Activated T-helper 1 cell treated with anti-CD3 and anti-CD28 coated beads, Interleukin-12 subunit alpha, Interleukin-12 subunit beta, Interleukin-2, Interleukin-4 antibody, amounts not matched to agents 30 ng/mL and 10 ng/mL and 1 ng/mL, durations not matched to agents 14 hours and 24 hours and 36 hours (primary cell): ENCODE measurements at places on chromosomes 5 and 9. TPM values are rescaled to one million over a fixed set of nuclear protein-coding genes. Genes with fewer than 3 reads are reported as not detected.
A peak's percentile ranks its signal among the peaks of the same experiment; 100 is the strongest.

CIZ1 gene
- total RNA-seq, result 154 and 158 TPM in 2 replicates

PCAT7 gene
- total RNA-seq, result not detected in 2 replicates

JMY gene
- 5.5 and 5.9 TPM in 2 replicates for total RNA-seq

NDUFA8 gene
- 49.6 and 51.6 TPM in 2 replicates for total RNA-seq

FOXD4L4 gene
- 0.10 and 0.23 TPM in 2 replicates for total RNA-seq

HTR4 gene
- total RNA-seq, result not detected in 2 replicates

SIT1 gene
- total RNA-seq, result 86.6 and 90.5 TPM in 2 replicates

ECSCR gene
- 1.3 and 1.4 TPM in 2 replicates for total RNA-seq

PRDM9 gene
- not detected in 2 replicates for total RNA-seq

IFNA2 gene
- total RNA-seq, result not detected in 2 replicates

DOCK2 gene
- total RNA-seq, result 214 and 216 TPM in 2 replicates

INSYN2B gene
- total RNA-seq, result not detected in 2 replicates

CSF2 gene
- 1,648 and 1,678 TPM in 2 replicates for total RNA-seq

LHX6 gene
- 0.08 TPM in 1 of 2 replicates, not detected in the other for total RNA-seq

OR1J2 gene
- not detected in 2 replicates for total RNA-seq

TXNDC8 gene
- not detected in 2 replicates for total RNA-seq

DNA sequence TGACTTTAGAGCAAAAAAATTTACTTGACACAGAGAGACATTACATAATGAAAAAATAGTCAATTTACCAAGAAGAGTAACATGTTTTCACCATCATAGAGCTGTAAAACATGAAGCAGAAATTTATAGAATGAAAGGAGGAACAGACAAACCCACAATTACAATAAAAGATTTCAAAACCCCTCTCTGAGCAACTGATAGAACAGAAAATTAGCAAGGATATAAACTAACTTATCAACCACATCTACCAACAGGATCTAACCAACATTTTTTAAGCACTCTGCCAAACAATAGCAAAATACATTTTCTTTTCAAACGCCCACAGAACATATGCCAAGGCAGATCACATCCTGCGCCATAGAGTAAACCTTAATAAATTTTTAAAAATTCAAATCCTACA, 17.9 kb downstream of the SLCO4C1 start:
- DNase-seq, result no peak

DNA sequence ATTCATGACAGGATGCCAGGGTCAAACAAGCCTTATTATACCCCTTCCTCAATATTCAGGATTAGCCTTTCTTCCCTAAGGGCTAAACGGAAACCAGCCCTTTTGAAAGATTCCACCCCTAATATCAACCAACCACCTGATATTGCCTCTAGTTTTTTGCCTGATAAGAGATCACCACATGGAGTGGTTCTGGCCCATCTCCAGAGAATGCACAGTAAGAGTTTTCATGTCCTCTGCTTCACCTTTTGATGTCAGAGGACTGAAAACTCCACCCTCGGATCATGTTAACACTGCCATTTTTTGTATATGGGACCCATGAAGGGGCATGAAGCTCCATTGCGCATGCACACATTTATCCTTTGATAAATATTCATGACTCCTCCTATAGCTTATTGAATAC, 5.8 kb upstream of the LNPEP start:
- no peak for DNase-seq

GRCh38 chr5:6436715-6437331, 11.8 kb upstream of the UBE2QL1 start:
- DNase-seq, result no peak

DNA sequence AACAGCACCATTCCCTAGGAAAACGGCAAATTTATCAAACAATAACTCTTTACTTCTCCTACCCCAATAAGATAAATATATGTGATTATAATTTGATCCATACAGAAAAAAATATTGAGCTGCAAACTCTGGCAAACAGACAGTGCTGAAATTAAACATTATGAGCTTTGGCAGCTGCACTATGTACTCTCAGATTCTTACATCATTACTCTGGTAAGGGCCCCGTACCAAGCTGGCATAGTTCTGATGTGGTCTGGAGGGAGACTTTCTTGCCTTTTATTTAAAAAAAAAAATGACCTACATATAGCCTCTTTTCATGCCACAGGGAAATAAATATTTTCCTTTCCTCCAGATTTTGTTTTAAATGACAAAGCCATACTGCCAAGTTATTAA, 95.0 kb downstream of the NR6A1 start:
- no peak for DNase-seq

- DNase-seq, result no peak
Measured at GRCh38 chr5:53971551-53971950, 338.8 kb downstream of the ARL15 start.

GRCh38 chr5:161105525-161105924, 253.5 kb upstream of the ATP10B start:
- no peak for DNase-seq

- DNase-seq, result peak; percentile 18
Measured at GRCh38 chr5:75510836-75511434, 494 bp downstream of the CERT1 start.

- no peak for DNase-seq
Measured at GRCh38 chr9:87812375-87813118, 70.1 kb upstream of the SPATA31E1 start.

DNA sequence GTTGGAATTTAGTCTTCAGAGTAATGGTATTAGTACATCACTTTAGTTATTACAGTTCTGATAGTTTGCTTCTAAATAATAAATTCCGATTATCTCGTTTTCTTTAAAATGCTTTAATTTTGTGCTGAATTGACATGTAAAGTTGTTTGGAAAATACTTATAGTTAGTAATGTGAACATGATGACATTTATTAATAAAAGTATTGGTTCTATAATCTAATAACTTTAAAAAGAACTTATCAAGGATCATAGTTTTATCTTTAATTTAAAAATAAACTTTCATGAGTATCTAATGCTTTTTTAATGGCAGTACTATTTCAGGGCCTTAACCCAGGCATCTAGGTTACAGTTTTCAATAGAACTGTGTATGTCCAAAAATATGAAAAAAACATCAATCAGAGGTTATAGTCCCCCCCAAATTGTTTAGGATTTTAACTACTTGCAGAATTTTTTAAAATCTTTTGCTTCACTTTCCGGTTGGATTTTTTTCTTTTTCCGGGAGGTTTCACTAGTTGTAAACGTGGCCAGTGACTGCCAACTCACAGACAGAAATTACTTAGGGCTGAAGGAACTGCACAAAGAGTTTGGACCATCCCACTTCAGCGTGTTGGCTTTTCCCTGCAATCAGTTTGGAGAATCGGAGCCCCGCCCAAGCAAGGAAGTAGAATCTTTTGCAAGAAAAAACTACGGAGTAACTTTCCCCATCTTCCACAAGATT, 680 bp downstream of the GPX8 start:
- no peak for DNase-seq

DNA sequence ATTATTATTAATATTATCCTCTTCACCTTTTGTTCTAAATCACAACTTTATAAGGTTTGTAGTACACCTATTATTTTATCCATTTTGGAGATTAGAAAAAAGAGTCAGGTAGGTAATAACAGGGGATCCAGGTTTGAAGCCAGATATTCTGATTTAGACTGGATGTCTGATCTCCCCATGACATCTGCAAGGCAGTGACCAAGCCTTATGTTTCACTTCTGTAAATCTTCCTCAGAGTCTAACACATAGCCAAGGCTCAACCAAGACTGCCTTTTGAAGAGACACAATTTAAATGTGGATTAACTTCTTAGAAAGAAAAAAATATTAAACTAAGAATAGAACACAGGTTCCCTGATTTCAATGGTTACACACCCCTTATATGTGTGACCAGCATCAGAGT, 44.2 kb downstream of the CETN3 start:
- no peak for DNase-seq

- no peak for DNase-seq
Measured at GRCh38 chr9:17776735-17777134, 197.9 kb downstream of the SH3GL2 start.

DNA sequence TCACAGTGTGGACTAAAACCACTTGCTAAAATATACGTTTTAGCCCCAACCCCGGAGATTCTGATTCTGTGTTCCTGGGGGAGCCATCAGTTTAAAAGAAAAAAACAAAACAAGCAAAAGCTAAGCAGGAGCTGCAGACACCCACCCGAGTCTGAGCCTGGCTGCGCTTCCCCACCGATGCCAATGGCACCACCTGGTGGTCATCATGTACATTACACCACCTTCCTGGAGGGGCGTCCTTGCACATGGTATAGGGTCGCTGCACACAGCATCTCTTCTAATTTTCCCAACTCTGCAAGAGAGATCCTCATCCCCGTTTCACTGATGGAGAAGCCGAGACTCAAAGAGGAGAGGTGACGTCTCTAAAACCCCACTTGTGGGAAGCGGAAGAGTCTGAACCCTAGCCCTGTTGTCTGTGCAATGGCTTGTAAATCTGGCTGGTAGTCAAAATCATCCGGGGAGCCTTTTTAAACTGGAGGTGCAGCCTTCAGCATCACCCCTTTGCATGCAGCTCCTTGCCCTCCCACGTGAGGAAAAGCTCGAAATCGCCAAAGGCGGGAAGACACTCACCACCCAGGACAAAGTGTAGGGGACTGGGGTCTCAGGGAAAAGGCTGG, 23.1 kb upstream of the CNOT6 start:
- DNase-seq, result peak; percentile 20

GRCh38 chr9:120353506-120353905, 226.5 kb downstream of the CDK5RAP2 start:
- no peak for DNase-seq

GRCh38 chr5:171961117-171961516, 45.3 kb downstream of the FBXW11 start:
- no peak for DNase-seq

DNA sequence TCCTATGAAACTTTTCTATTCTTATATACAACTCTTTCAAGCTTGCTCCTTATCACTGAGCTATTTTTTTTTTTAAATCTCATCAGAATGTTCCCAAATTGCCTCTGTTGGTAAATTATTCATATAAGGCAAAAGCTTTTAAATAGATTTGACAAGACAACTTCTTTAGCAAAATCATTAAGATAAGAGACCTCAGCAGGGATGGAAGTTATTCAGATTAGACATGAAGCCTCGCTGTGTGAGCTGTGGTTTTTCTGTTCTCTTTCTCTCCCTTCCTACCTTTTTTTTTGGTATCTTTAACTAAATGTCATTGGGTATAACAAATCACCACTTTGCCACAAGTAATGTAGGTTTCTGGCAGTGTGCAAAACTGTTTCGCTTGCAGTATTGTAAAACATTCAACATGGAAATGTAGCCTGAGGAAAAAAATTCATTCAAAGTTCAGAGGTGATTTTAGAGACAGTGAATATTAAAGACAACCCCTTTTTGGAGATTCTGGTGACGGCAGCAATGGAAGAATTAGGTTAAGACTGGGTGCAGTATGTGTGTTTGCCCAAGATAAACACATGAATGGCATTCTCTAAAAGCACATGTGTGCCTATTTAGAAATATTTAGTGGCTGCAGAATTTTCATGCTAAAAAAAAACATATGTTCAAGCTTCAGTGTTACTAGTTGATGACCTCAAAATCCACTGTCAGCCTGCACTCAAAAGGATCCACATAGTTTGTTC, 467.1 kb downstream of the ZNF608 start:
- DNase-seq, result no peak

- no peak for DNase-seq
Measured at GRCh38 chr5:44233691-44234090, 155.5 kb downstream of the FGF10 start.

- DNase-seq, result no peak
Measured at GRCh38 chr5:14234204-14234603, 91.1 kb downstream of the TRIO start.

- DNase-seq, result no peak
Measured at GRCh38 chr9:89238424-89238823, 59.8 kb upstream of the SHC3 start.

DNA sequence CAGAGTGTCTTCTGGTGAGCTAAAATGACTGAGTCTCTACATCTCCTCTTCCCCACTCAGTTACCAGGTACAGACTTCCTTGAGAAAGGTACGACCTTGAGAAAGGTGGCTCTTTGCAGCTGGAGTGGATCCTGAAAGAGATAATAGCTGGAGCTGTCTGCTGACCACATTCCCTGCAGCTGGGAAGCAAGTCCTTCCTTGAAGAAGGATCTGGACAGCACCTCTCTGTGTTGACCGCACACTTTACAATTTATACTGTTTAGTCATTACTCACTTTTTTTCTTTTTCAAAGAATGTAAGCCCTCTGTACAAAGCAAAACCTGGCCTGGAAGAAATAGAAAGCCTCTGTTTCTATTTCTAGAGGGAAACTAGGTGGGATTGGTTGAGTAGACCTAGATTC, 148.8 kb downstream of the MACIR start:
- no peak for DNase-seq

- no peak for DNase-seq
Measured at GRCh38 chr5:145124806-145125205, 710.3 kb downstream of the PRELID2 start.

- DNase-seq, result no peak
Measured at GRCh38 chr9:106962122-106962521, 99.2 kb downstream of the ZNF462 start.

- peak; percentile 77 for DNase-seq
Measured at GRCh38 chr9:127783111-127784008, 2.5 kb upstream of the CDK9 start.

DNA sequence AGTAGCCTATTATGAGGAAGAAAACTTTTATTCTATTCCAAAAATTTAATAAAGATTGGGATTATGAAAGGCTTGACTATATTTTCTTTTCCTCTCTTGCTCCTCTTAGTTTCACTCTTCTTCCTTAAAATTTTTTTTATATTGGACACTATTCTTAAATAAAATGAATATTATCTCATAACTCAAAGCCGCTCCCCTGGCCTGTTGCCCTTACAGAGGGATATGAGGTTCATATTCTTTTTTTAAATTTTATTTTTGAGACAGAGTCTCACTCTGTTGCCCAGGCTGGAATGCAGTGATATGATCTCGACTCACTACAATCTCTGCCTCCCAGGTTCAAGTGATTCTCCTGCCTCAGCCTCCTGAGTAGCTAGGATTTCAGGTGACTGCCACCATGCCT, 106.8 kb upstream of the MPDZ start:
- no peak for DNase-seq

DNA sequence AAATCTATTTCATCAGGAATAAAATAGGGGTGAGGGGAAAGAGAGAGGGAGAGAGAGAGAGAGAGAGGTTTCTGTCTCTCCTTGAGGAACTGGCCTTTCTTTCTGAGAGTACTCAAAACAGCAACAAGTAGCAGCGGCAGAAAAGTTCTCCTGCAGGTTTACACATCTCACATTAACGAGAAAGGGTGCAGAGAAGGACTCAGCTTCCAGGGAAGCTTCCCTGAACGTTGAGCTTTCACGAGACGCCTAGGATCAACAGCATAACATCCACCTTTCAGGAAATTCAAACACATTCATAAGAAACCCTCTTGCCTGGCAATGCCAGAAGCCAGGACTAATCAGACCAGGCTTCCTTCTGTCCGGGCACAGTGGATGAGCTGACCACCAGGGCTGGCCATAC, 162.9 kb downstream of the ZDHHC21 start:
- no peak for DNase-seq
